ENCODE measurements at places on chromosomes 5 and 9. TPM values are rescaled to one million over a fixed set of nuclear protein-coding genes. Genes with fewer than 3 reads are reported as not detected.
A peak's percentile ranks its signal among the peaks of the same experiment; 100 is the strongest.

DNA sequence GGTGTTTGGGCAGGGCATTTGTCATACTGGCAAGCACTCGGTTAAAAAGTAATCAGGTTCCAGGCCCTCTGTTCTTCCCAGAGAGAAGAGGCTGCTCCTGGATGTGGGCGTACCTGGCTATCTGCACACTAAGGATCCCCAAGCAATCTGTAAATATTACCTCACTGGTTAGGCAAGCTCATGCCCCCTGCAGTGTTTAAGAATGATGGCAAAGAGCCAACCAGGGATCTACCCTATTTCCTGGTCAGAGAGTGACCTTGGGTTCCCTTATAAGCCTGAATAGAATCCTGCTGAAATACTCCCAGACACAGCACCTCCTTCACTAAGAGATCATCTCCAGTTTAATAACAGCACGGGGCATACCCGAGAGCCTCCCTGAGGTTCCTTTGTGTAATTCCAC is 181.2 kb downstream of the PIK3R1 start:
- H3K4me1 ChIP-seq = no peaks in the 10 kb centered on the region
- DNase-seq = no peak
- H3K27ac ChIP-seq = no peak overlapping the region
- no peaks in the 10 kb centered on the region for H3K27me3 ChIP-seq
- no peaks in the 10 kb centered on the region for H3K36me3 ChIP-seq

DNA sequence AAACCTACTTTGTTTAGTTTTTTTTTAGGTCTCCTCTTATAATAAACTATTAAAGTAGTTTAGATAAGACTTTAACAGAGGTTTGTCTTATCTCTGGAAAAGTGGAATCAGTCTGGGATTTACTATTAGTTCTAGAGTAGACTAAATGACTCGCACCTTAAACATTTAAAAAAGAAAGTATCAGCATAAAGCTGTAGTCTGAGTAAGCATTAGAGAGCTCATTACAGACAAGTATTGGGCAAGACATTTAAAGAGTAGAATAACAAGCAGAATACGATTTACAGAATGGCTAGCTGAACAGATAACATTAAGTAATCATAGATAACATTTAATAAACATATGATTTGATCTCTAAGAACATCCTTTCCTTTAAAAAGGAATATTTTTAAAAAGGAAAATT is 226.0 kb upstream of the DMAC1 start:
- no peak for DNase-seq
- no peaks in the 10 kb centered on the region for H3K36me3 ChIP-seq
- H3K4me3 ChIP-seq = no peak overlapping the region
- no peaks in the 10 kb centered on the region for H3K27me3 ChIP-seq
- H3K27ac ChIP-seq = no peak overlapping the region

DNA sequence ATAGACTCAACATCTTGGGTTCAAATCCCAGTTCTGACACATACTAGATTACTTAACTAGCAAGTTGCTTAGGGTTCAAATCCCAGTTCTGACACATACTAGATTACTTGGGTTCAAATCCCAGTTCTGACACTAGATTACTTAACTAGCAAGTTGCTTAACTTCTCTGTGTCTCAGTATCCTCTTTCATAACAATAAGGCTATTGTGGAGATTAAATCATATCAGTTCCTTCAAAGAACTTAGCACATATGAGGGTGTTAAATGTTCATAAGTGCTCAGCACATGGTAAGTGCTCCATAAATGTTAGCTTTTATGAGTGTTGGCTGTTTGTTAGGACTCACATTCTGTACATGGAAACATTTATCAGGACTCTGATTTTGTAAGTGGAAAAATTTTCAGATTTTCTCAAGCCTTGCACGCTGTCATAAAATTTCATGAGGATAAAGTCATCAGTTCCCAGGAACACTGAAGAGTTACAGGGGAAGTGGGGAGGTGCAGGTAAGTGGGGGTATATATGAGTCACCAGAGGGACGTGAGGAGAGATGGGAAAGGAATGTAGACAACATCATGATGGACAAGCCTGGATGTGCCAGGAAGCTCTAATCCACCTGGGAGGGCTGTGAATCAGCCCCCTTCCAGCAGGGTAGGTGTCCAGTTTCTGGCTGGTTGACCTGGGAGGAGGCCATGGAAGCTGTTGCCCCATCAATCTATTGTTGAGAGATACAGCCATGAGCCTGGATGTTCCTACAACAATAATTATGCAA is 532.2 kb upstream of the WWC1 start:
- no peak for DNase-seq
- no peaks in the 10 kb centered on the region for H3K27me3 ChIP-seq
- no peak overlapping the region for H3K4me3 ChIP-seq
- no peaks in the 10 kb centered on the region for H3K36me3 ChIP-seq
- no peaks in the 10 kb centered on the region for H3K4me1 ChIP-seq

NUDCD2 gene
- 24.4 TPM for total RNA-seq

FAM153A gene
- 5.2 TPM for total RNA-seq

ACER2 gene
- 10.0 TPM for total RNA-seq

- H3K36me3 ChIP-seq = no peaks in the 10 kb centered on the region
- H3K27me3 ChIP-seq = no peaks in the 10 kb centered on the region
- H3K4me1 ChIP-seq = peaks cover 7% of the 10 kb centered on the region
- no peak overlapping the region for H3K27ac ChIP-seq
These were observed 116.8 kb downstream of the PBX3 start for GRCh38 chr9:125863923-125864322.

GRCh38 chr9:108477529-108478006 is 378.2 kb downstream of the ACTL7B start:
- no peaks in the 10 kb centered on the region for H3K27me3 ChIP-seq
- no peak overlapping the region for H3K27ac ChIP-seq
- DNase-seq = no peak
- H3K4me1 ChIP-seq = peaks cover 11% of the 10 kb centered on the region

ADCY2 gene
- 5.8 TPM for total RNA-seq

MRPS2 gene
- 27.2 TPM for total RNA-seq

SAXO1 gene
- total RNA-seq = 0.47 TPM

GABRA6 gene
- not detected for total RNA-seq

DNA sequence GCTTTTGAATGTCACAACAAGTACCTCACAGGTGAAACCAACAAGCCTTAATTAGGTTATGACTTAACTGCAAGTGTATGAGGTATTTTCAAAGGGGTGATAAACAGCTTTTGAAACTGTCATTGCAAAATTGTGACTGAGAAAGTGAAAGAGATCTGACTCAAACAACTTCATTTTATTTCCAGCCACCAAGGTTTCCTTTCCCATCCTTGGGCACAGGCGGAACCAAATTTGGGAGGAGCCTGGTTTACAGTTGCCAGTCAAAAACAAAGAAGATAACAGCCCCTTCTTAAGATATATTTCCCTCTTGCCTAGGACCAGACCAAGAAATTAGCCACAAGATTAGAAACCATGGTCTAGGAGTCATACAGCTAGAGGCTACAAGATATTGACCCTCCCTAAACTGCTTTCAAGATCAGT is 417.1 kb downstream of the CSNK1G3 start:
- DNase-seq = no peak
- H3K4me1 ChIP-seq = no peaks in the 10 kb centered on the region
- H3K27ac ChIP-seq = no peak overlapping the region

DNA sequence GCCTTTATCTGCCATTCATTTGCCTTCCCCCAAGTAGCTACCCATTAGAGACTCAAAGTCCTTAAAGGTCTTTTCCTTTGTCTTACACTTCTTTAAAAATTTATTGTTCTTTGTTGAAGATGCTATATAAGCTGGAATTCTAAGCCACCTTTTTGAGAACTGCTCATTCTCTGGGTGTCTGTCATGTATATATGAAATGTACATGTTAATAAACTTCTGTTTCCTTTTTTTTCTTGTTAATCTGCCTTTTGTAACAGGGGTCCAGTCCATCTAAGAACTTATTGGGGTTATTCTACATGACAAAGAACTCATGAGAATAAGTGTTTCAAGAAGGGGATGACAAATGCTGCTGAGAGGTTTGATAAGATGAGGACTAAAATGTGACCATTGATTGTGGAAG is 41.5 kb downstream of the PCDHAC2 start:
- H3K36me3 ChIP-seq = no peaks in the 10 kb centered on the region
- no peaks in the 10 kb centered on the region for H3K27me3 ChIP-seq
- DNase-seq = no peak
- H3K4me1 ChIP-seq = no peaks in the 10 kb centered on the region

MELK gene
- 0.45 TPM for total RNA-seq

DNA sequence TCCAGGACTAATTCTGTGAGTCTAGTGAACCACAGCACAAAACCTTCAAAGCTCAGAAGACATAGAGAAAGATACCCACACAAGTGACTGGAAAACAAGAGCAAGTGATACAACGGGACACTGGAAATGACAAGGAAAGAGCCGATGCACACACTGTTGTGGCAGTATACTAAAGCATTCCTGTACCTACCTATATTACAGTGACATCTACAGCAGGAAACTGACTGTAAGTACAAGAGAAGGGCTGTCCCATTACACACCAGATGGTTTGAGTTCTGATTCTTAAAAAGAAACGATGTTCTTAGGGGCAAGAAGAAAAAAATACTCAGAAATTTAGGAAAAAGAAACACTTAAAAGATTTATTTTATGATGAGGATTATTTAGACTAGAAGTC is 18.5 kb downstream of the TMEM245 start:
- H3K4me1 ChIP-seq = peaks cover 30% of the 10 kb centered on the region
- no peaks in the 10 kb centered on the region for H3K27me3 ChIP-seq
- DNase-seq = no peak
- H3K4me3 ChIP-seq = no peak overlapping the region

GRCh38 chr5:58922461-58923171 is 339.7 kb downstream of the RAB3C start:
- no peaks in the 10 kb centered on the region for H3K4me1 ChIP-seq
- H3K27me3 ChIP-seq = no peaks in the 10 kb centered on the region
- H3K4me3 ChIP-seq = no peak overlapping the region
- DNase-seq = peak; percentile 39

GRCh38 chr5:132298298-132299212 is 4.4 kb downstream of the SLC22A4 start:
- no peaks in the 10 kb centered on the region for H3K36me3 ChIP-seq
- H3K4me3 ChIP-seq = no peak overlapping the region
- H3K27me3 ChIP-seq = no peaks in the 10 kb centered on the region
- no peak overlapping the region for H3K27ac ChIP-seq

RLN1 gene
- not detected for total RNA-seq

DNA sequence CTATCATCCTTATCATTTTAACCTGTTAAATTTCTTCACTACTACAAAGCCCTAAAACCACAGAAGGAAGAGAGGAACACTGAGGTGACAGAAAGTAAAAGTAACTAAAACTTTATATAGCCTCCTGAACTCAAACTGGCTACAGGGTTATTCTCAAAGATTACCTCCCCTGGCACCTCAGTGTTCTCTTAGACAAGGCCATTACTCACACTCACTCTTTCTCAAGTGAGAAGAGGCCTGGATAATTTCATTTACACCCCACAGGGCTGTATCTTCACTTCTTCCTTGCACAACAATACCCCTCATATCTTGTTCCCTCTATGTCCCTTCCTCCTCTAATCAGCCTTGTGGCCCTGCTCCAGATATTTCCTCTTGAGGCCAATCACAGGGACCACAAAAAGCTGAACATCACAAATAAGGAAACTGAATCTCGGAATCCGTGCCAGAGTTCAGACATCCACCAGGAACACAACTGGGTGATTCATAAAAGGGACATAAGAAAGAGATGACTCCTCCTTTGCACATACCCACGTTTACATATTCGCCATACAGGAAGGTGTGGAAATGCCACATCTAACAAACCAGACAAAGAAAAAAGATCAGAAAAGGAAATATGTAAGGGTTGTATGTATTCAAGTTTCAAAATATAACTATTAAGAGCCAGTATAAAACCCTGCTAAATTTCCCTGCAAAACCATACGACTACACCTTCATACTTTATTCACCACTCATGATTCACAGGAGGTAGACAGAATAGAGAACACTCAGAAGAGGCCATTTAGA is 1.7 kb upstream of the KLHL3 start:
- no peak overlapping the region for H3K4me3 ChIP-seq
- no peak overlapping the region for H3K27ac ChIP-seq
- DNase-seq = no peak
- H3K4me1 ChIP-seq = peaks cover 2% of the 10 kb centered on the region
- H3K27me3 ChIP-seq = no peaks in the 10 kb centered on the region
- H3K36me3 ChIP-seq = no peaks in the 10 kb centered on the region

DAPK1 gene
- 72.0 TPM for total RNA-seq

GRCh38 chr5:88707216-88707965 is 175.6 kb downstream of the MEF2C start:
- H3K36me3 ChIP-seq = no peaks in the 10 kb centered on the region
- H3K27ac ChIP-seq = no peak overlapping the region
- H3K4me3 ChIP-seq = no peak overlapping the region
- no peaks in the 10 kb centered on the region for H3K4me1 ChIP-seq

Measured in ovary (tissue), 10 donors.